ENCODE measurements at places on chromosomes 7 and 10. TPM values are rescaled to one million over a fixed set of nuclear protein-coding genes. Genes with fewer than 3 reads are reported as not detected.

- no peaks in the 10 kb centered on the region for H3K27me3 ChIP-seq
- H3K36me3 ChIP-seq = no peaks in the 10 kb centered on the region
- peaks cover 5% of the 10 kb centered on the region for H3K4me1 ChIP-seq
- no peak overlapping the region for H3K4me3 ChIP-seq
- no peak overlapping the region for H3K27ac ChIP-seq
Observed at GRCh38 chr7:70752794-70753241, 379.1 kb upstream of the GALNT17 start.

- no peaks in the 10 kb centered on the region for H3K36me3 ChIP-seq
- H3K27ac ChIP-seq = peak overlapping the region; percentile 58
- H3K4me1 ChIP-seq = peaks cover 7% of the 10 kb centered on the region
- no peaks in the 10 kb centered on the region for H3K27me3 ChIP-seq
Observed at GRCh38 chr7:149422162-149422913, 38.5 kb downstream of the ZNF777 start.

GBX1 gene
- not detected for total RNA-seq

DPYSL4 gene
- 1.7 TPM for total RNA-seq

THSD7A gene
- total RNA-seq = 8.0 TPM
